ENCODE measurements at places on chromosomes 1 and 21. TPM values are rescaled to one million over a fixed set of nuclear protein-coding genes. Genes with fewer than 3 reads are reported as not detected.

DNA sequence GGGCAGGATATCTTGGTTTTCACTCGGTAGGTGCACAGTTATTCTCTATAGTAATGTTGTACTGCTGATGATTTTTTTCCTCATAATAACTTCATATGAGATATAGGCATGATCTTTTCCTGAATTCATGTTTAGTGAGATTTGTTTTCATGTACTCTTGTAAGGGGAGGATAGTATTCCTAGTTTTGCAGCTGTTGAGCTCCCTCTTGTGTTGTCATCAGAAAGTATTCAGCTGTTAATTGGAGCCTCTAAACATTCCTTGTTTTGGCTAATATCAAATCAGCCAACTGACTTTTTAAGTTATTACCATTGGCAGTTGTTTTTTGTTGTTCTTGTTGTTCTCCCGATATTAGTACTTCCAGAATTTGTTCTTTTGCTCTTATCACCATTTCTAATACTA lies 24.4 kb downstream of the OR10R2 start:
- H3K4me1 ChIP-seq, result no peaks in the 10 kb centered on the region
- H3K27ac ChIP-seq, result no peak overlapping the region
- H3K36me3 ChIP-seq, result no peaks in the 10 kb centered on the region
- peak; percentile 51 for DNase-seq

- H3K27me3 ChIP-seq, result no peaks in the 10 kb centered on the region
- H3K27ac ChIP-seq, result no peak overlapping the region
- no peak for DNase-seq
- H3K4me3 ChIP-seq, result no peak overlapping the region
Measured at GRCh38 chr1:165844933-165845332, 17.5 kb downstream of the UCK2 start.

DNA sequence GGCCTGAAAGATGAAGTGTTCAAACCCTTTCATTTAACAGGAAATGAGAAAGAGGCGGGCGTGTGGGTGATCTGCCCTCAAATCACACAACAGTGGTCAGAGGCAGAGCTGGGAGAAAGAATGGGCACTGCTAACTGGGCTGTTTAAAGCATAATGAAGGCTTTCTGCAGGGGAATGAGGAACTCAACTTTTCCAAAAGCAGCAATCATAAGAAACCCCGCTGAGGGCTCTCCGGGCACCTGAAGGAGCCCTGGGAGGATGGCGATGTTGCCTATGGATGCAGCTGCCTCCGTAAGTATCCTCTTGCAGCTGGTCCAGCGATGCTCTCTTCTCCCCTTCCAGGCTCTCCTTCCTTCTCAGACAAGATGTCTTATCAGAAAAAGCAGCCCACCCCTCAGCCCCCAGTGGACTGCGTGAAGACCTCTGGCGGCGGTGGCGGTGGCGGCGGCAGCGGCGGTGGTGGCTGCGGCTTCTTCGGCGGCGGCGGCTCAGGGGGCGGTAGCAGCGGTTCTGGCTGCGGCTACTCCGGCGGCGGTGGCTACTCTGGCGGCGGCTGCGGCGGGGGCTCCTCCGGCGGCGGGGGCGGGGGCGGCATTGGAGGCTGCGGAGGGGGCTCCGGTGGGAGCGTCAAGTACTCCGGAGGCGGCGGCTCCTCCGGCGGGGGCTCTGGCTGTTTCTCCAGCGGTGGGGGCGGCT lies 1.2 kb downstream of the LORICRIN start:
- no peak for DNase-seq
- no peaks in the 10 kb centered on the region for H3K36me3 ChIP-seq
- H3K27ac ChIP-seq, result no peak overlapping the region
- no peak overlapping the region for H3K4me3 ChIP-seq
- H3K27me3 ChIP-seq, result no peaks in the 10 kb centered on the region

- no peak overlapping the region for H3K27ac ChIP-seq
- no peaks in the 10 kb centered on the region for H3K36me3 ChIP-seq
- H3K27me3 ChIP-seq, result no peaks in the 10 kb centered on the region
Measured at GRCh38 chr1:176880955-176881595, 283.4 kb downstream of the ASTN1 start.

FMO4 gene
- 3.9 TPM for total RNA-seq

DNA sequence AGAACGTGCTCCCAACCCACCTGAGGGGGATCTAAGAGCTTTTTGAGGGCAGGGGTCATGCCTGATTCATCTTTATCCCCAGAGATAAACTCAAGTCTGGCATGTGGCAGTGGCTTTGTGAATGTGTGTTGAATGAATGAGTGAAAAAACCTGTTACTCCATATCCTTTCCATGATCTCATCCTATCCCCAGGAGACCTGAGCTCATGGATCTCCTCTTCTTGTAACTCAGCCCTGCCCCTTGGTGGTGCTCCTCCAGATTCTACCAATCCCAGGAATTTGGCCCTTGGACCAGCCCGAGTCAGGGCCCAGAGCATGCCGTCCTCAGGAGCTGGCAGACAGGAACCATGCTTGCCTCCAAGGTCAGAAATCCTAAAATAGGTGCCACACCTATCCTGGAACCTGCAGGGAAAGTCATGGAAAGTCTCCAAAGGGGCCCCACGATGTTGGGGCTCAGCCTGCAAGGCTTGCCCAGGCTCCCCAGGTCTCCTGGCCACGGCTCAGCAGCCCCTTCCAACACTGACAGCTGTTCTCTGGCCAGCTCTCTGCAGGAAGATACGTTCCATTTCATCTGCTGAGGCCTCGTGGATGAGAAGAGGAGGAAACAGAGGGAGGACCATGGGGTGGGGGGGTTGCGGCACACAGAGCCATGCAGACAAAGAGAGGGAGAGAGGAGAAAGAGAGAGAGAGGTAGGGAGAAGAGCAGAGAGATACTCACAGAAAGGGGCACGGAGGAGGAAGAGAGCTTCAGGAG lies 214.6 kb downstream of the TRABD2B start:
- H3K27ac ChIP-seq, result no peak overlapping the region
- H3K27me3 ChIP-seq, result no peaks in the 10 kb centered on the region
- DNase-seq, result no peak

- H3K36me3 ChIP-seq, result no peaks in the 10 kb centered on the region
- DNase-seq, result peak; percentile 61
- no peak overlapping the region for H3K27ac ChIP-seq
- H3K4me1 ChIP-seq, result peaks cover 23% of the 10 kb centered on the region
Measured at GRCh38 chr1:1014799-1015681, 1.7 kb downstream of the ISG15 start.

DNA sequence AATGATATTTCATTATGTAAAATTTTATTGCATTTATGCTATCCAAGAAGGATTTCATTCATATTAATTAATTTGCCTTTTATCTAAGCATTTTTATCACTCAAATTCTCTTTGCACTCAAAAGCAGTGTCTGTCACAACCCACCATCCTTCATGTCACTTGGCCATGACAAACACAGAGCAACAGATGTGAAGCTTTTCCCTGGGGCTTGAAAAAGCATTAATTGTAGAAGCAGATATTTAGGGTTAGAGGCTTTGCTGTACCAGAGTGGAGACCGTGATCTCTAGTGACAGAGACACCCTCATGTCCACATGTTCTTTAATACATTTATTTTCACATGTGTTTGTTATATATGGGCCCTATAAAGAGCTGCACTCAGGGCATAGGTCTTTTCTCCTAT lies 230.5 kb downstream of the SPATA17 start:
- H3K4me3 ChIP-seq, result no peak overlapping the region
- no peaks in the 10 kb centered on the region for H3K27me3 ChIP-seq
- H3K36me3 ChIP-seq, result no peaks in the 10 kb centered on the region
- DNase-seq, result no peak

OR10K1 gene
- total RNA-seq, result not detected

- peak; percentile 25 for DNase-seq
- H3K27ac ChIP-seq, result no peak overlapping the region
- no peaks in the 10 kb centered on the region for H3K36me3 ChIP-seq
- H3K27me3 ChIP-seq, result no peaks in the 10 kb centered on the region
Measured at GRCh38 chr21:46317710-46318463, 5.8 kb downstream of the C21orf58 start.

DNA sequence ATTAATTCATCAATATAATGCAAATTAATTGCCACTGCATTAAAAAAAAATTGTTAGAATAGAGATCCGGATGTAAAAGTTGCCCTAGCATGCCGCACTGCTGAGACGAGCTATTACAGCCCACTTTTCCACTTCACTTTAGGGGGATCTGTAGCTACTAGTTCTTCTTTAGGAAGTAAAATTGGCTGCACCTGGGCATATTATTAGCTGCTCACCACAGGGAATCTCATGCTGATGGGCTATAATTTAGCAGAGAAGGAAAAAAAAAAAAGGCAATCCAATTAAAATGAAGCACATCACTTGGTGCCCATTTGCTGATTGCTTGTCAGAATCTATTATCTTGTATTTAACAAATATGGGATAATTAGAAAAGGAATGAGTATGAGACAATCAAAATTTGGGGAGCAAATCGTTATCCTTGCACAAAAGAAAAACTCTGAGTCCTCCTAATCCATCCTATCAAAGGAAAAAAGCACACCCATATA lies 233.4 kb downstream of the DSCAM start:
- DNase-seq, result no peak
- H3K27me3 ChIP-seq, result no peaks in the 10 kb centered on the region
- H3K4me1 ChIP-seq, result peaks cover 7% of the 10 kb centered on the region
- H3K4me3 ChIP-seq, result no peak overlapping the region

AKR7A3 gene
- total RNA-seq, result not detected

GRCh38 chr21:36792505-36792967 lies 93.6 kb downstream of the SIM2 start:
- peaks cover 65% of the 10 kb centered on the region for H3K27me3 ChIP-seq
- no peak overlapping the region for H3K27ac ChIP-seq
- H3K4me1 ChIP-seq, result peaks cover 20% of the 10 kb centered on the region

- no peaks in the 10 kb centered on the region for H3K36me3 ChIP-seq
- peaks cover 61% of the 10 kb centered on the region for H3K4me1 ChIP-seq
- H3K27me3 ChIP-seq, result no peaks in the 10 kb centered on the region
- no peak overlapping the region for H3K27ac ChIP-seq
- DNase-seq, result peak; percentile 57
- peak overlapping the region; percentile 89 for H3K4me3 ChIP-seq
Measured at GRCh38 chr1:244052016-244052727, 1.1 kb downstream of the ZBTB18 start.

- no peak overlapping the region for H3K27ac ChIP-seq
- no peaks in the 10 kb centered on the region for H3K27me3 ChIP-seq
- H3K4me3 ChIP-seq, result no peak overlapping the region
- DNase-seq, result no peak
- H3K36me3 ChIP-seq, result no peaks in the 10 kb centered on the region
- peaks cover 19% of the 10 kb centered on the region for H3K4me1 ChIP-seq
Measured at GRCh38 chr1:14939527-14940284, 213.8 kb upstream of the TMEM51 start.

CORT gene
- not detected for total RNA-seq

GRCh38 chr1:157139052-157139715 lies 989 bp upstream of the ETV3 start:
- H3K36me3 ChIP-seq, result no peaks in the 10 kb centered on the region
- H3K4me1 ChIP-seq, result peaks cover 20% of the 10 kb centered on the region
- peak overlapping the region; percentile 93 for H3K4me3 ChIP-seq

- no peaks in the 10 kb centered on the region for H3K27me3 ChIP-seq
- H3K27ac ChIP-seq, result no peak overlapping the region
- H3K4me3 ChIP-seq, result no peak overlapping the region
- peaks cover 40% of the 10 kb centered on the region for H3K36me3 ChIP-seq
Measured at GRCh38 chr1:154253671-154254070, 18.8 kb upstream of the HAX1 start.

GRCh38 chr1:214404154-214404553 lies 123.2 kb downstream of the SMYD2 start:
- no peak for DNase-seq
- H3K4me1 ChIP-seq, result peaks cover 11% of the 10 kb centered on the region
- no peaks in the 10 kb centered on the region for H3K27me3 ChIP-seq
- no peak overlapping the region for H3K4me3 ChIP-seq
- no peak overlapping the region for H3K27ac ChIP-seq

GRCh38 chr1:153546371-153546770 lies 765 bp upstream of the S100A4 start:
- H3K27me3 ChIP-seq, result no peaks in the 10 kb centered on the region
- no peak overlapping the region for H3K4me3 ChIP-seq
- no peak overlapping the region for H3K27ac ChIP-seq
- no peak for DNase-seq
- H3K36me3 ChIP-seq, result no peaks in the 10 kb centered on the region

PRAMEF33 gene
- not detected for total RNA-seq

All from neural progenitor cell (in vitro differentiated cells).